ENCODE measurements at places on chromosomes 6 and 20.

DNA sequence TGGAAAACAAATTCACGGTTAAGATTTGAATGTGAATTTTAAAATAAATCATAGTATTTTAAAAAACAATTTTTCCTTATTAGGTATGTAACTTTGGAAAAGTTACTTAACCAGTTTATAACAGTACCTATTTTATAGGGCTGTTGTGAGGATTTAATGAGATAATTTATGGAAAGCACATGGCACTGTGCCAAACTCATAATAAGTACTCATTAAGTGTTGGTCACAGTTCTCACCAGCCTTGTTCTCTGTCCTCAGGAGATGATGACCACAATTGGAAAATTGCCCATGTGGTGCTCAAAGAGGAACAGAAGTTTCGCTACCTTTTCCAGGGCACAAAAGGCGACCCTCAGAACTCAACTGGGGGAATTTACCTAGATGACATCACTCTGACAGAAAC lies 39.6 kb downstream of the MEP1A start:
- H3K36me3 ChIP-seq = no peaks in the 10 kb centered on the region
- no peak for DNase-seq
- H3K27me3 ChIP-seq = no peaks in the 10 kb centered on the region
- H3K4me3 ChIP-seq = no peak overlapping the region
- H3K4me1 ChIP-seq = no peaks in the 10 kb centered on the region

GRCh38 chr20:44572551-44573500 lies 9.6 kb upstream of the PKIG start:
- H3K4me1 ChIP-seq = peaks cover 40% of the 10 kb centered on the region
- H3K4me3 ChIP-seq = no peak overlapping the region
- no peaks in the 10 kb centered on the region for H3K36me3 ChIP-seq
- DNase-seq = no peak
- no peaks in the 10 kb centered on the region for H3K27me3 ChIP-seq

- no peak for DNase-seq
- no peaks in the 10 kb centered on the region for H3K36me3 ChIP-seq
- H3K27me3 ChIP-seq = no peaks in the 10 kb centered on the region
- no peaks in the 10 kb centered on the region for H3K4me1 ChIP-seq
Measured at GRCh38 chr20:9723501-9724202, 115.2 kb downstream of the PAK5 start.

GRCh38 chr6:90194371-90194841 lies 102.2 kb downstream of the BACH2 start:
- no peak for DNase-seq
- H3K27ac ChIP-seq = no peak overlapping the region
- no peaks in the 10 kb centered on the region for H3K4me1 ChIP-seq
- H3K4me3 ChIP-seq = no peak overlapping the region

GRCh38 chr6:38169977-38170526 lies 350.5 kb downstream of the ZFAND3 start:
- H3K27me3 ChIP-seq = no peaks in the 10 kb centered on the region
- no peak overlapping the region for H3K27ac ChIP-seq
- H3K4me1 ChIP-seq = no peaks in the 10 kb centered on the region
- H3K36me3 ChIP-seq = peaks cover 21% of the 10 kb centered on the region
